DMS79 (cell line): ENCODE measurements at places on chromosomes 4 and X.
A peak's percentile ranks its signal among the peaks of the same experiment; 100 is the strongest.

DNA sequence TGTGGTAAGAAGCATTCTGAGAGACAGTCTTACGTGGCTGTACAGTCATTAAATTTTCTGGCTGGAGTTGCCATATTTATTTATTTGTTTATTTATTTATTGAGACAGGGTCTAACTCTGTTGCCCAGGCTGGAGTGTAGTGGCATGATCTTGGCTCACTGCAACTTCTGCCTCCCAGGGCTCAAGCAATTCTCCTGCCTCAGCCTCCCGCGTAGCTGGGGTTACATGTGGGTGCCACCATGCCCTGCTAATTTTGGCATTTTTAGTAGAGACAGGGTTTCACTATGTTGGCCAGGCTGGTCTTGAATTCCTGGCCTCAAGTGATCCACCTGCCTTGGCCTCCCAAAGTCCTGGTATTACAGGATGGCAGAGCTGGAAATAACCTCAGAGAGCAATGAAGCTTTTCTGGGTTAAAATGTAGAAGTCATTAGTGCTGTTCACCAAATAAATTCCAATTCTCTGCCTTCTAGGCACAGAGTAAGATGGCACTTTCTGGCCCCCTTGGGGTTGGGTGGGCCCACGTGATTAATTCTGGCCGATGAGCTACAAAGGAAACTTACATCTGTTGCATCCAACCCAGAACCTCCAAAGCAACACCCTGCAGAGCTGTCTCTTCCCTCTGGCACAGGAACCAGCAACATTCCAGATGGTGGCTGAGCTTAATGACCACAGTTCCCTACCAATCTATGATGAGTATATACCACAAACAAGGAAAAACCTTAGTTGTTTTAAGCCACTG is 4.5 kb downstream of the MRFAP1 start:
- no peak for DNase-seq

GRCh38 chr4:2286904-2287593 is 25.1 kb upstream of the MXD4 start:
- DNase-seq: no peak

DNA sequence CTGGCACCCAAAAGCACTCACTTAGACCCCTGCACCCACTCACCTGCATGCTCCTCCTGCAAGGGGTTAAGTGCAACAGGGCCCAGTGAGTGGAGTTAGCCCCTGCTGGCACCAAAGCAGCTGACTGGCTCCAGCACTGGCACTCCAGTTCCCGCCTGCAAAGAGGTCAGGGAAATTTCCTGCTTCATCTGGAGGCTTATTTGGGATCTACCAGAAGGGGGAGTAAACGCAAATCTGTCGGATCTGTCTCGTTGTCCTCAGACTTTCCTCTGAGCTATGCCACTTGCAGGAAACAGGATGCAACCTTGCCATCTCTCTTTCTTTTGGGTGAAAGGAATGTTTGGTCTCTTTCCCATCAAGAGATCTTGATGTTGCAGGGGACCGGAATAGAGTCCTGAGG is 435.6 kb downstream of the PCDH10 start:
- no peak for DNase-seq

GRCh38 chrX:48787505-48788443 is 1.4 kb downstream of the GATA1 start:
- DNase-seq: no peak

DNA sequence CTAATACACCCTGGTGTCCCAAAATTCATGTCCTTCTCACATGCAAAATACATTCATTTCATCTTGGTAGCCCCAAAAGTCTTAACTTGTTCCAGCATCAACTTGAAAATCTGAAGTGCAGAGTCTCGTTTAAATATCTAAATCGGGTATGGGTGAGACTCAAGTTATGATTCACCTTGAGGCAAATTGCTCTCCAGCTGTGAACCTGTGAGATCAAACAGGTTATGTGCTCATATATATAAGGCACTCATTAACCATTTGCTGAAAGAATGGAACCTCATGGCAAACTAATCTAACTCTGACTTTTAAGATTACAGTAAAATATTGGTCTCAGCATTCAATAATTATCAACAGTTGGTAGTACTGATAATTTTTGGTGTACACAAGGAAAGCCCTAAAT is 55.5 kb downstream of the PDLIM5 start:
- DNase-seq: no peak

DNA sequence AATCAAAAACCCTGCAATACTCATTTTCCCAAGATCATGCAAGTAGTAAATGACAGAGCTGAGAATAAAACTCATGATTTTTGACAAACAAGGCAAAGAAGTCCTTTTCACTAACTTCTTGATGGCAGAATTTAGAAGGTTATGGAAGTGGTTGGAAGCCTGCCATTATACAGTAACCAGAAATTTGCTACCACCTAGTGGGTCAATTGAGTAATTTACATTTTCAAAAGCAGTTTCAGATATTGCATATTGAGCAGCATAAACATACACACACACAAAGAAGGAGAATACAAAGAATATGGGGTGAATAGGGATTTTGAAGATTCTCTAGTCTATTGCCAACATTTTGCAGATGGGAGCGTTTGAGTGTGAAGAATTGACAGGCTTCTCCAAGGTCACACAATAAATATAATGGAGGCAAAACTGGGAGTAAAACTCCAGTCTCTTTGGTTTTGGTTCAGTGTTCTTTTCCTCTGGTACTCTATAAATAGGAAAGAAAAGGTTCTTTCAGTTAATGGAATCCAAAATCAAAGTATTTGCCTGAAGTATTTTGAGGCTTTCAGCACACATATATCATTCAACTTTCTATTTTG is 70.2 kb downstream of the GC start:
- DNase-seq: peak; percentile 3

DNA sequence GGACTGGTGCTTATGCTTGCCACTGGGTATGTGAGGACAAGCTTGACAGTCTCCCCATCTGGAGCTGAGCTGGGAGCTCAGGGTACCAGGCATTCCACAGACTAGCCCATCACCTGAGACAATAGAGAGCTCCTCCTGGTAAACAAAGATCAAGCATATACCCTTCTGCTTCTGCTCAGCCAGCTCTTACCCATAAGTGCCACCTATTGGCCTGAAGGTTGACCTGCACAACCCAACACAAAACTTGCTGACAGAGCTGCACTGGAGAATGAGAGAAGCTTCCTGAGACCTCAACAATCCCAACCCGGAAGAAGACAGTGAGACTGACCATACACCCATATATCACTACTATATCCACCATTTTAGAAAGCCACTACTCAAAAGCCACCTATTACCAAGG is 1049.2 kb upstream of the INTU start:
- no peak for DNase-seq

GRCh38 chr4:4856071-4857000 is 3.1 kb upstream of the MSX1 start:
- DNase-seq: no peak

GRCh38 chrX:70444326-70444945 is at the start of gene DLG3:
TSS of gene DLG3 (plus strand) at chrX:70444835. CDS start at chrX:70445202, 367 bp downstream.
- peak; percentile 6 for DNase-seq

GRCh38 chrX:18757956-18758932 is 50.8 kb downstream of the PPEF1 start:
- no peak for DNase-seq

- no peak for DNase-seq
Measured at GRCh38 chr4:71980976-71981375, 50.8 kb upstream of the NPFFR2 start.

GRCh38 chr4:168722391-168722790 is 225.5 kb downstream of the PALLD start:
- DNase-seq: no peak

DNA sequence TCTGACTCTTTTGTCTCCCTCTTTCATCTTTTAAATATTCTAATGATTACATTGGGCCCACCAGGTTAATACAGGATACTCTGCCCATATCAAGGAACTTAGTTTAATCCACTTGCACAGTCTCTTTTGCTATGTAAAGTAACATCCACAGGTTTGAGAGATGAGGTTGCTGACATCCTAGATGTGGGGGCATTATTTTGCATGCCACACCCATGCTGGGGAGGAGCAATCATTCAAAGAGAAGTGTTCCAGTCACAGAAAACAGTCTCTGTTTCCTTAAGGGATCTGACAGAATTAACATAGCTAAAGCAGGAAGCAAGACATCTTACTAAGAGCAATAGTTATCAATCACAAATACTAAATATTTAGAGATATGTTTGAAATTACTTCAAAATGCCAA is 11.5 kb upstream of the TRAM1L1 start:
- DNase-seq: no peak

DNA sequence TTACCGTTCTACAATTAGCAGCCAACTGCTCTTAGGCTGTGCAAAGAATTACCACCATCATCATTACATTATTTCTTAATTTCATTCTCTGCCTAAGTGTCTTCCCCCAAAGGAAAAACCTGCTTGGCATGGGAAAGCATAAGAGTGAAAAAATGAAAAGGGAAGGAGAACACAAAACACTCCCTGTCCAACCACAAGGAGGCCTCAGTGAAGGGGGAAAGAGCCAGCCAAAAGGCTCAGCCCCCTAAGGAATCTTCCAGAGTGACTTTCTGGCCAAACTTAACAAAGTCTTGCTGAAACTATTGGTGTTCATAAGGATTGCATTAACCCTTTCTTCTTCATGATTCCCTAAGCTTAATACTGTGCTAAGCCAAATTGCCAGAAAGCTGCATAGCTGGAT is 287.4 kb downstream of the SMARCA1 start:
- DNase-seq: no peak

GRCh38 chr4:88630756-88631155 is 38.5 kb downstream of the HERC3 start:
- no peak for DNase-seq

DNA sequence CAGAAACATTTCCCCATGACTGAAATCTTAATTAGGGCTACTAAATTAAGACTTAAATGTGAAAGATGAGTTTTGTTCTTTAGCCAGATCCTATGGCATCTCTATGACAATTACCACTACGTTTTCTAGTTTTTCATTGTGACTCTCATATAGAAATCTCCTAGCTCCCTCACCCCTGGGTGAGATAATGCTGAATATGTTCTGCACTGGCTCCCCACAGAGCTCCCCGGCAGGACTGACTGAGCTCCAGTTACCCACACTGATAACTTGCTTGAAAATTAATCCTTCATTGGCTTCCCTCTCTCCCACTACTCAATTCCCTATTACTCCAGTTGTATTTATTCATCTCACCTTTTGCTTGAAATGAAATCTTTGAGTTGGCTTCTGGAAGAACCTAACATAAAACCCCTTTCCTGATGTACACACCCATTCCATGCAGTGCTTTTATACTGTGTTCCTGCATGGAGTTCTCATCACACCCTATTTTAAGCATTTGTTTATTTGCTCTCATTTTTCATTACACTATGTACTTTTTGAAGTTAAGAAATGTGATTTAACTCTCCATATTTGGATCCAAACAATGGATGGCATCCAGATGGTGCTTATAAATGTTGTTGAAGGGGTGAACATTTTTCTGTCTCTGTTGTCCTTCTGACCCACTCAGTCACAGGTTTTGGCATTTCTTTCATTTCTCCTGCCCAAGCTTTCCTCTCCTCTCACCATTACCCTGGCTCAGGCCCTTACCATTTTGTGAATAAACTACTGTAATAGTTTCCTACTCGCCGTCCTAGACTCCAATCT is 623.4 kb downstream of the SPRY1 start:
- DNase-seq: no peak

DNA sequence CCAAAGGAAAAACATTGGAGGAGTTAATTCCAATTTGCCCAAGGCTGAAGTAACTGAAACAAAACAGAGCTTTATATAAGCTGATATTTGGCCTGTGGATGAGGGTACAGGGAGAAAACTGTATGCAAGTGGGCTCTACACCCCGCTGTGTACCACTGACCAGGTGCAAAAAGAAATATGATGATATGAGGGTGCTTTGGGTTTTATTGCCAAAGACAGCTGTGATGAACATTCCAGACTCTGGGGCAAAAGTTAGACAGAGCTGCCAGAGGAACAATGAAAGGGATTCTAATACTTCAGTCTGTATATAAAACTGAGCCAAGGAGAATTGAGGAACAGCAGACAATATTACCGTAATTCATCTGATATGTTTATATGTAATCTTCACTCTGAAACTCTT is 117.4 kb downstream of the MID1 start:
- no peak for DNase-seq

GRCh38 chr4:183326853-183327252 is 4.6 kb upstream of the CLDN24 start:
- no peak for DNase-seq

GRCh38 chrX:33840176-33840575 is 291.9 kb downstream of the FAM47A start:
- no peak for DNase-seq
